AG04450 (cell line): ENCODE measurements at places on chromosomes 16 and 17.

DNA sequence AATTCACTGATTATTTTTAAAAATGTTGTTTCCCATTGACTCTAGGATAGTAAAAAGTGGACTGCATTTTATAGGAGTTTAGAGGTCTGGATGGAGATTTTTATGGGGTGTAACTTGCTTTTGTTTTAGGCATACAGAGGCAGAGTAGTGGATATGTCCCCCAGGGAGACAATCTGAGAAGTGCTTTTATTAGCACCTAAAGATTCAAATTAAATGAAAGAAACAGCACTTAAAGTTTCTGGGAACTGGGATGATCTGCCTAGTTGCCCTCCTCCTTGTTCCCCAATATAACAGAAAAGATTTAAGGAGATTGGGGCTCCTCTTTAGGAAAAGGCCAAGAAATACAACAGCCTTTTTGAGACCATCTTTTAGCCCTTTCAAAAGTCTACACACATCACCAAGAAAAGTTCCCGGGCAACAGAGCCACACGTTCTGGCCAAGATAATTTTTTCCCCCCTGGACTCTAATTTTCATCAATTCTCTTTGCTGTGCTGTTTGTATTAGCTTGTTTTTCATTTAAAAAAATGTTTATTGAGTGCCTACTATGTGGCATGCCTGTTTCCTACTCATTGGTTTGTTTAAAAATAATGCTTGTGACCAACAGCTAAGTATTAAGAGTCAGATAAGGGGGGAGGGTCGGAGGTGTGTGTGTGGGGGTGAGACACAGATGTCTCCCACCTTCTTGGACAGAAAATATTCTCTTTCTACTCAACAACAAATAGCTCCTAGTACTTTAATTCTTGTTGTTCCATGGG lies 2.5 kb upstream of the IGF2BP1 start:
- DNase-seq: no peak

GRCh38 chr17:81854974-81855774 lies 5.2 kb downstream of the P4HB start:
- no peak for DNase-seq

- DNase-seq: no peak
These were observed 351.7 kb downstream of the NPIPA8 start for GRCh38 chr16:17984810-17985209.

DNA sequence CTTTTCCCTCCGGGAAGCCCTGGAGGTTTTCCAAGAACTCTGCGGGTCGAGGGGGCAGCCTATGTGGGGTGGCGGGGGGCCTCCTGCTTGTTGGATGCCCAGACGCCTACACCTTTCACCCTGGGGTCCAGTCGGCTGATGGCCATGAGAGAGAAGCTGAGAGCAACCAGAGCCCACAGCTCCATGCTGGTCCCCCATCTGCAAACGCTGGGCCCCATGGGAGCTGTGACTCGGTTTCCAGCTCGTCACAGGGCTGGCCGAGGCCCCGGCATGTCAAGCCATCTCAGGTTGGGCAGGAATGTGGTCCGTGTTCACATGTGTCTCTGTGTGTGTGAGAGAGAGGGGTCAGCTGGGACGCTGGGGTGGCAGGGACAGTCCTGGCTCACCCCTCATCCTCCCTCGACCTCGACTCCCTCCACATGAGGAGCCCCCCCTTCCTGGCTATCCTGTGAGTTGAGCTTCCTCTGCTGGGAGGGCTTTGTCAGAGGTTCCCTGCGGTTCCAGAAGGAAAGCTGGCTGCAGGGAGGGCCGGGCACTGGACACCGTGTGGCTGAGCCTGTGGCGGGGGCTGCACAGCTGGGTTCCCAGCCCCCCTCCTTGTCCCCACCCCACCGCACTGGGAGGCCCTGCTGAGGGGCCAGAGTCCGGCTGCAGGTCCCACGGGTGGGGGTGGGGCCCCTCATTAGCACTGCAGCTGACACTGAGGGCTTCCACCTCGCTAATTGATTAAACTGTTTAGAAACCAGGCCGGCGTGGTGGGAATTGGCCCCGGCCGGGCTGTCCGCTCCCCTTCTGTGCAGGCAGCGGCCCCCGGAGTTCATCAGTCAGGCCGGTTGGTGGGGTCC lies 19.1 kb downstream of the METRNL start:
- DNase-seq: no peak

DNA sequence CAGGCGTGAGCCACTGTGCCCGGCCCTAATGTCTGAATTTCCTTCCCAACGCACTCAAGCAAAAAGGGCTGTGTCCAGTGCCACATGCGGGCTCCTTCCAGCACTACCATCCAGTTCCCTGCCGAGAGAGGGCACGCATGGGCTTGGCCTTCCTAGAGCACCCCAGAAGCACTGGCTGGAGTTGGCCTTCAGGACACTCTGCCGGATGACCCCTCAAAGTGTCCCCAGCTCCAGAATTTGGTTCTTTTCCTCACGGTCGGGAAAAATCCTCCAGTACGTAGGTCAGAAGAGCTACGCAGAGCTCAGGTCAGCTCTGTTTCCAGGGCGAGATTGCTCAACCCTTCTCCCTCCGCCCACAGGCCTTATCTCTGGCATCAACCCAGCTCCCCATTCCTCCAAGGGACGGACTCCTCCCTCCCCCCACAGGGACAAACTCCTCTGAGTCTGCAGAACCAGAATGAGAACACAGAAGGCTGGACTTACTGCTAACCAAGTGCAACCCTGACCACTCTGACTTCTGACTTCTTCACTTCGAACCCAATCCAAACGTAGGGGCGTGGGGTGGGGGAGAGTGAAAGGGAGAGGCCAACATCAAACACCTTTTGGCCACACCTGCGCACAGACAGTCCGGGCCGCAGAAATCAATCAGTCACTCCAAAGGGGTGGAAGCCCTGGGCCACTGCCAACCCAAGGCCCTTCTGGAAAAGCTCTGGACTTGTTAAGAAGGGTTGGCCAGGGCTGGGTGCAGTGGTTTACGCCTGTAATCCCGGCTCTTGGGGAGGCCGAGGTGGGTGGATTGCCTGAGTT lies 3.6 kb downstream of the CDC42EP4 start:
- no peak for DNase-seq

DNA sequence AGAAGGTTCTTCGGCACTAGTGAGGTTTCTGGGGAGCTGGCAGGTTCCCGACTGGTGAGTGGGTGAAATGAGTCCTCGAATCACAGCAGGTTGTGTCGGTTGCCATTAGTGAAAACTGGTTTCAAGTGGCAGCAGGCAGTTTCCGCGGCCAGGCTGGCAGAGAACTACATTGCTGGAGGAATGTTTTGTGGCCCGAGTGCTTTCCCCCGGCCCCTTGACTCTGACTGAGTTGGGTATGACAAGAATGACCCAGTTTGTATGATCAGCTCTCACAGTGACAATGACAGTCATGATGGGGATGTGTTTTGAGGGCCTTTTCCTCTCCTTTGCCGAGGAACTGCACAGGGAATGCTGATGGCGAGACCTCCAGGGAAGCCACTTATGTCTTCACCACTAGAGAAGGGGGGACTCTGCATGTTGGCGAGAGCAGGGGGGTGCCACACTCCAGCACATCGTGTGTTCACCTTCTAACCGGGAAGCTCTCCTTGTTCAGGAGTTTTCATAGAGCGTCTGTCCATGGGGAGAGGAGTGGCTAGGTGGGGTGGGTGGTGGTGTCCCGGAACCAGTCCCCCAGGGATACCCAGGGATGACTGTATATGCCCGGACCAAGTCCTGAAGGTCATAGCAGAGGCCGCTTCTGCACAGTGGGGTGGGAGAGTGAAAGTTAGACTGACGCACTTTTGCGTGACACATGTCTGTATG lies 206.0 kb upstream of the CHMP6 start:
- DNase-seq: no peak

DNA sequence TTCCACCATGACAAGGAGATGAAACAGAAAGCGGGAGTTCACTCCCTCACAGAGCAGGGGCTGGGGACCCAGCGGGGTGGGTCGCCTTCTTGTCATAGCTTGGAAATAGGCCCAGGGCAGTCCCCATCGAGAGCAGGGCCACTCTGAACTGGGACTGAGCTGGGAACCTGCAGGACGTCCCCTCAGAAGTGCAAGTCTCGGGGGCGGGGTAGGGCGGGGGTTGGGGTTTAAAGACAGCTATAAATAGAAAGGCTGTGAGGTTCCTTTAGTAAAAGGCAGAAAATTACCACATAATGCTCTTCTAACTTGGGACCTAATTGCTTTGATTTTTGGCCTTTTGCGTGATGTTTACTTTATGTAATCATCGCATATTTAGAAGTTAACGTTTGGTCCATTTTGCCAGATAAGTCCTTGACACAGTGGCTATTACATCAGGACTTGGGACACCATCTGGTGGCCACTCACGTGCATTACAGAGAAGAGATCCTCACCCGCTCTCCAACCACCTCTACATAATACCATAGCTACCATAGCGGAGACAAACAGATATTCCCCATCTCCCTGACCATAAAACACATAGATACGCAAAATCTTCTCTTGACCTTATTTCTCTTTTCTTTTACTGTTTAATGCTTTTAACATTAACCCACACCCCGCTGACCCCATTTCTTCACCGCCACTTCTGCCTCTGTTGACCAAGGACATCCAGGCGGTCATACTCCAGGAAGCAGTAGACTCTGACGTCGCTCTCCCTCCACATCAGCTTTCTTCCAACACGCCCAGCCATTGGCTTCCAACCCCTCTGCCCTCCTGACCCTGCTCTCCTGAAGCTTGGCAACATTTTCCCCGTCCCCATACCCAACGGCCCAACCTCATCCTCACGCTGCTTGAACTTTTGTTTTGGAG lies 27.5 kb upstream of the PIK3R6 start:
- DNase-seq: peak; percentile 8

DNA sequence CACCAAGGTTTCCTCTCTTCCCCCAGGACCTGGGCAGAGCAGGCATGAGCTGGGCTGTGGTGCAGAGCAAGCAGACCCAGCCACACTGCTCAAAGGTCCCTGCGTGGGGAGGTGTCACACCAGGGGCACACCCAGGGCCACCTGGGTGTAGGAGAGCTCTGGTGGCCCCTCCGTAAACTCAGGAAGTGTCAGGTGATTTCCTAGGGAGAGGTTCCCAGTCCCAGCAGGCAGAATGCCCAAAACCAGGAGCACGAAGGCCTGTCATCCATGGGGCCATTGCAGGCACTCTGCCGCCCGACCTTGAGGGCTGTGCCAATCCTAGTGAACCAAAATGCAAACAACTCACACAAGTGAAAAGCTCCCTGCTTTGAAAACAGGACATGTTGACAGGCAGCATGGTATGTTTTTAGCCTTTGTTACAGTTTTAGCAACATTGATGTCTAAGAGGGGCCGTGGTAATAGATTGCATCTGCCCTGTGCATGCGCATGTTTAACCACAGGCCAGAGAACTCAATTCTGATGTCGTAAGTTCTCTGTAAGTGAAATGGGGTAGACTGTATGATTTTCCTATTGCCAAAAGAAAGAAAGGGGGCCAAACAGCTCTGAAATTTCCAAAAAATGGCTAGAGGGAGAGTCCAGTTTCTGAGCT lies 21.3 kb downstream of the CIBAR2 start:
- DNase-seq: no peak

- DNase-seq: no peak
These were observed 187.0 kb downstream of the PRKCB start for GRCh38 chr16:24022797-24023196.

DNA sequence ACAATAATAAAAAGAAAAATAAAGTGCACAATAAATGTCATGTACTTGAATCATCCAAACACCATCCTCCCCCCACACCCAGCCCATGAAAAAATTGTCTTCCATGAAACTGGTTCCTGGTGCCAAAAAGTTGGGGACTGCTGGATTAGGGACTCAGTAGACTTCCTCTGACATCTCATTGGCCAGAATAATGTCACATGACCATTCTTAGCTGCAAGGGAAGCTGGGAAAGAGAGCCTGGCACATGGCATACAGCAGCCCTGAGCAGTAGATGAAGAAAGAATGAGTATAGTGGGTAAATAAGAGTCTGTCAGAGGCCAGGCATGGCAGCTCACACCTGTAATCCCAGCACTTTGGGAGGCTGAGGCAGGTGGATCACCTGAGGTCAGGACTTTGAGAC lies 12.5 kb downstream of the ITPRIPL2 start:
- DNase-seq: no peak

DNA sequence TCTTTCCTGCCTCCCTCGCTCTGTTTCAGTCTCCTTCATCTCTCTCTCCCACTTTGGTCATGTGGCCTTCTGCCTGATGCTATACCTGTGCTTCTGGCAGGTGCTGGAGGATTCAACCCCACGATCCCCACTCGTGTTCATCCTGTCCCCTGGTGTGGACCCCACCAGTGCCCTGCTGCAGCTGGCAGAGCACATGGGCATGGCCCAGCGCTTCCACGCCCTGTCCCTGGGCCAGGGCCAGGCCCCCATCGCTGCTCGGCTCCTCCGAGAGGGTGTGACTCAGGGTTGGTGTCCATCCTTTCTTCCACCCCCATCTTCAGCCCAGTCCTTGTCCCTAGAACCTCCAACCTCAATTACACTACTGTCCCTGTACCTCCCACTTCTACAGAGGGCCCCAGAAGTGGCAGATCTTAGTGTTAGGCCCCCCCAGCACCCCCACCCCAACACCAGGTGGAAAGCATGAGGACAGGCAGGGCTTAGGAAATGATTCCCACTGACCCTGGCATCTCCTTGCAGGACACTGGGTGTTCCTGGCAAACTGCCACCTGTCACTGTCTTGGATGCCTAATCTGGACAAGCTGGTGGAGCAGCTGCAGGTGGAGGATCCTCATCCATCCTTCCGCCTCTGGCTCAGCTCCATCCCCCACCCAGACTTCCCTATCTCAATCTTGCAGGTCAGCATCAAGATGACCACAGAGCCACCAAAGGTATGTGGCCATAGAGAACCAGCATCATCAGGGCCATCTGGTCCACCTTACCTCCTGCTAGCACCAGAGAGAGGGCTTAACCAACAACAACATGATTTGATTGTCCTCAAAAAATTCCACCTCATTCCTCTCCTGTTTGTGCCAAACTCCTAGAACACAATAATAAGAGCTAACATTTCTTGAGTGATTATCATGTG lies 9.7 kb upstream of the KDM6B start:
- DNase-seq: no peak

DNA sequence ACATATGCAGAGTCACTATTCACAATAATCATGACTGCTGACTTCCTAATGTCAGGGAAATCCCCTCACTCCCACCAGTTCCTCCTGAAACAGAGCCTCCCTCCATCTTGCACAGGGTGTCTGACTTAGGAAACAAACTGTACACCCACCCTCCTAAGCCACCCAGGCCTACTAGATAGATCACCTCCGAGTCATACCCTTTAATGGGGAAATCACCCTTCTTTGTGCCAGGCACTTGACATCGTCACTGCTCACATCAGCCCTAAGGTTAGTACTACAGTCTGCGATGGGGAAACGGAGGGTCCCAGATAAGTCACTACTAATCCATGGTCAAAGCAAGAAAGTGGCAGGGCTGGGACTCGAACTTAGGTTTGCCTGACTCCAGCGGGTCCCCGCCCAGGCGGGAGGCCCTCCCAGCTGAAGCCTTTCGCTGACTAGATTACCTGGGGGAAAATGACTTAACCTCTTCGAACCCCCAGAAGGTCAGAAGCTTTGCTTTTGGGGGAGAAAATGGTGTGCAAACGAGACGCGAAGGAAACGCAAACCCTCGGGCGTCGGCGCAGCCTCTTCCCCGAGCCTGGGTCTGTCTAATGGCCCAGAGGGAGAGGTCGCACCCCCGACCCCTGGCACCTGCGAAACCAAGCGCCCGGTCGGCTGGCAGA lies 3.4 kb upstream of the MLLT6 start:
- no peak for DNase-seq
